ENCODE measurements at places on chromosomes 7 and 10.

DNA sequence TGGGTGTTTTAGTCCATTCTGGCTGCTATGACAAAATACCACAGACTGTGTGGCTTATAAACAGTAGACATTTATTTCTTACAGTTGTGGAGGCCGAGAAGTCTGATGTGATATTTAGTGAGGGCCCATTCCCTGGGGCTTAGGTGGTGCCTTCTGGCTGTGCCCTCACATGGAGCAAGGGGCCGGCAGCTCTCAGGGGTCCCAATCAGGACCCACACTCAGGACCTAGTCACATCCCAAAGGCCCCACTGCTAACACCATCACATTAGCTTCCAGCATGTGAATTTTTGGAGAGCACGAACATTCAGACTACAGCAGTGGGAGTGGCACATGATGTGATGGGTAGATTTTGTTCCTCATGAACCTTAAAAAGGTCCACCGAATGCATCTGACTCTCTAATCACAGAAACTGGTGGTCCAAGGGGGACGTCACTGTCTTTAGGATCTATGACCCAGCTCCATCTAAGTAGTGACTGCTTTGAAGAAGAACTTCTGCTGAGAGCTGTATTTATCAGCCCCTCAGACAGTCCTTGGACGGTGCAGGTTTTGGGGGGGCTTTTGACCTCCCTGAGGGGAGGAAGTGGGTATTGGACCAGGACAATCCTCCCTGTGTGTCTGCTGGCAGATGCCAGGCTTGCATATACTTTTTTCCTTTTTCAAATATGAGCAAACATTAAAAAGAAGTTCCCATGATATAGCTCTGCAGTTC is 154.5 kb upstream of the ZNF32 start:
- DNase-seq, result no peak

DNA sequence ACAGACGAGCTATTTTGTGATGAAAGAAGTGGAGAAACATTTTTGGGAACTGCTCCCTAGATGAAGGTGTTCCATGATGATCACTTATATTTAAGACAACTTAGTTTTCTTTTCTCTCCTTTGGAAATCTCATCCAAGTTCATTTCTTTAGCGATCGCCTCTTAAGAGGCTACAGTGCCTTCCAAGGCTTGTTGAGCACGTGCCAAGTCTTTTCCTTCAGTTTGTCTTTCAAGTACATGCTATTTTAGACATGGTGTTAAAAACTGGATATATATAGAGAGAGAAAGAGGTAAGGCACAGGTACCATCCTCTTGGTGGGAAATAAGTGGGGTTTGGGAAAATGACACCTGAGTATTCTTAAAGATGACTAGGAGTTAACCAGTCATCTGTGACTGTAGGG is 2.7 kb downstream of the ADK start:
- no peak for DNase-seq

DNA sequence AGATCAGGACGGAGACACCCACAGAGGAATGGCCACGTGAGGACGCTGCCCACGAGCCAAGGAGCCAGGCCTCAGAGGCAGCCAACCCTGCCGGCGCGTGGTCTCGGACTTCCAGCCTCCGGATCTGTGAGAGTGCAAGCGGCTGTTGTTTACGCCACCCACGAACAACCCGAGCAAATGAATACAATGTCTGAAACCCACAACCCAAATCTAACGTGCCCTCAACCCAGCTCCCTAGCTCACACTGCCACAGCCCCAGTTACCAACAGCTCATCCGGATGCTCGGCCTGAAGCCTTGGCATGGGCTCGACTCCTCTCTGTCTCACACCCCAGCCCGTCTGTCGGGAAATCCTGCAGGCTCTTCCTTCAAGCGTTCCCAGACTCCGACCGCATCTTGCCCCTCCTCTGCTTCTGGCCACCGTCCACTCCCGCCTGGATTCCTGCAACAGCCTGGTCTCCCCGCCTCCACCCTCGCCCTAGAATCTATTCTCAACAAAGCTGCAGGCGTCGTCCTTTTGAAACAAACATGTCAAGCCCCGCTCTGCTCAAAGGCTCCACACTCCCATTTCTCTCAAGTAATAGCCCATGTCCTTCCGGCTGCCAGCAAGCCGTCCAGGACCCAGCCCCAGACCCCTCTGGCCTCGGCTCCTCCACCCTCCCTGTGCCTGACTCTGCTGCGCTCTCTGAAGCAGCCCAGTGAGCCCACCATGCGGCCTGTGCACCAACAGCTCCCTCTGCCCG is 35.3 kb downstream of the STK32C start:
- DNase-seq, result no peak

DNA sequence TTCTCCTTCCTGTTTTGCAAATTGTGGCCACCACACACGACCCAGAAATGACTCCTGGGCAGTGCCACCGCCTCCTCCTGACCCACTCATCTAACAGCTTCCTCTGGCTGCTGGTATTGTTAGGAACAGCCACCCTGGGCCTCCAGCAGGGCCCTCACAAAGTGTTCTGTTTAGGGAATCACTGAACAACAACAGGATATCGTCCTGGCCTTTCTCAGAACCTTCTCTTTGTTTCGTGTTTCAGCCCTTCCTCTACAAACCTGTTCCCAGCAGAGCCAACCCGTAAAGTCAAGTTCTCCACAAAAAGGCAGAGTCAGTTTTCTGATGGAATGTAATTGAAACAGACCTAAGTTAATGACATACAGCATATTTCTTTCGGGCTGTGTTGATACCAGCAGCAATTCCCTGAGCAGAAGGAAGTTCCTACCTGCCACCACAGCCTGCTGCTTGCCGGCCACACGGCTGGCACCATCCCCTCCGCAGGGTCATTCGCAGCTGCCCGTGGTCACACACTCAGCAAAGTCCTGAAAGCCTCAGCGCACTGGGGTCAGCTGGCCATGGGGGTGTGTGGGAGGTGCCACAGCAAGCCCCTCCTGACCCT is 91.7 kb upstream of the PITRM1 start:
- DNase-seq, result no peak

DNA sequence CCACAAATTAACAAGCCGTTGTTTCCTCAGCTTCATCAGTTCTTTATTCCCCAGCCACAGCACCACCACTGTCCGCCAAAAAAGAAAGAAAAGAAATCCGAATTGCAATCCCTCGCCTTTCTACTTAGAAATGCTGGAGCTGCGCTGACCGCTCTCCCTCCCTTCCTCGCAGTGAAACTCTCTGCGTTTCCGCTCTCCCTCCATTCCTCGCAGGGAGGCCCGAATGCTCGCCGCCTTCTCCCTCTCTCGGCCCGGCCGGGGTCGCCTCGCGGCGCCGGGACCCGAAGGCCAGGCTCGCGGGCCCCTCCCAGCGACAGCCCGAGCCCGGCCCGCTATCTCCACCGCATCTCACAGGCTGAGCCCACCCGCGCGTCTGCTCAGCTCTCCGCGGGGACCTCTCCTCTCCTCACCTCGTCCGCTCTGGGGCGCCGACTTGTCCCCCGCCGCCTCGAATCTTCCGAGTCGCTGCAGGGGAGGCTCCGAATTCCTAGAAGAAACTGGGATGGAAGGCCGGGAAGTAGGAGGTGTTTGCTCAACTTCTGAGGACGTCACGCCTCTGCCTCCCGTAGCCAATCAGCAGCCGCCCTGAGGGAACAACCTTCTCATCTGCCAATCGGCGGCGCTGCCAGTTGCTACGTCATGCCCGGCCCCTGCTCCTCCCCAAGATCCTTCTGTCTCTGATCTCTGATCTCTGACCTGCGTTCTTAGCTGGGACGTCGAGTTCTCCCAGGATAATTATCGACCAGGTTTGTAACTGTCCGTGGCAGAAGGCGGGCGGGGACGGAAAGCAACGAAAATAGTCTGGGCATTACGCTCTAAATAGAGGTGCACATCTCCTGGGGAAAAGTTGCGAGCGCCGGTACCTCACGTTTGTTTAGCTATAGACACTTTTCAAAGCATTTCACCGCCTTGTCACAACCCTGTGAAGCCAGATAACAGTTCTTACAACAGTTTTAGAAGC is at the start of gene AASS:
AASS (minus strand) TSS at position 499 of the 961 bp plus-strand sequence. CDS start 10,523 bp downstream, outside the sequence.
- DNase-seq, result peak; percentile 62

DNA sequence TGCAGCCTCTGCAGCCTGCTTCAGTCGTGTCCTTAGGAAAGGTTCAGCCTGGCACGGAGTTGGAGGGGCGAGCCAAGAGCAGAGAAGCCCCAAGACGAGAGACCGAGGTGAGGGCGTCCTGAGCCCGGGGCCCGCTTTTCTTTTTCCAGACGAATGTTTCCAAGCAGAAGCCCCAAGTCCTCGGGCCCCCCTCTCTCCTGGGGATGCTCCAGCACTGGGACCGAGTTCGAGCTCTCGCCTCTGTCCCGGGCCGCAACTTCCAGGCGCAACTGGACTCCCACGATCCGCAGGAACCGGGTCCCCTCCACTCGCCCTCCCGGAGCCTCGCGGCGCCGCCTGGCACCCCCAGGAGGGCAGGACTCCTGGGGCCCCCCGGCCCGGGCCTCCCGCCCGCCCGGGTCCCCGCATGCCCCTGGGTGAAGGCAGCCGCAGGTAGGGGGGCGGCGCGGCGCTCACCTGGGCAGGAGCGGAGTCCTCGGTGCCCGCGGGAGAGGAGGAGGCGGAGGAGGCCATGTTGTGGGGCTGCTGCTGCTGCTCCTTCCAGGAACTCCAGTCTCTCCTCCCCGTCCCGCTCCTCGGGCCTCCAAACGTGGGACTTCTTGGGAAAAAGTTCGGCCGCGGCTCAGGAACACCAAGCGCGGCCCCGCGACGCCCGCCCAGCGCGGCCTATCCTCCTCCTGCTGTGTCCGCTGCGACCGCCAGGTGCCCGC is 45.3 kb upstream of the CDK1 start:
- no peak for DNase-seq

DNA sequence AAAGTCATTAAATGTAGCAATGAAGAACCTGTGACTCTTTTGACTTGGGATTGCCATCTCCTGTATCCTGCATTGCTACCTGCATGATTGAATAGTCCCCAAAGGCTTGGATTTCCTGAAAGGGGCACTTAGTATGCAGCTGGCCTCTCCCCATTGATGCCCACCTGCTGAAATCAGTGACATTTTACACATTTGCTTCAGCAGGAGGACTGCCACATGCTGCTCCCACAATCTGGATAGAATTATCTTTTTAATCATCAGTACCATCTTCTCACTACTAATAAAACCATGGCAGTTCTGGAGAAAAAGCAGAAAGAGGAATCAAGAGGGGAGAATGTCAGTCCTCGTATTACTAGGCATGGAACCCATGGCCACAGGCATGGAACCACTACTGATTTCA is 67.8 kb downstream of the SLC13A1 start:
- DNase-seq, result no peak

GRCh38 chr7:76998285-76998589 is 33.9 kb downstream of the SPDYE17 start:
- DNase-seq, result no peak

DNA sequence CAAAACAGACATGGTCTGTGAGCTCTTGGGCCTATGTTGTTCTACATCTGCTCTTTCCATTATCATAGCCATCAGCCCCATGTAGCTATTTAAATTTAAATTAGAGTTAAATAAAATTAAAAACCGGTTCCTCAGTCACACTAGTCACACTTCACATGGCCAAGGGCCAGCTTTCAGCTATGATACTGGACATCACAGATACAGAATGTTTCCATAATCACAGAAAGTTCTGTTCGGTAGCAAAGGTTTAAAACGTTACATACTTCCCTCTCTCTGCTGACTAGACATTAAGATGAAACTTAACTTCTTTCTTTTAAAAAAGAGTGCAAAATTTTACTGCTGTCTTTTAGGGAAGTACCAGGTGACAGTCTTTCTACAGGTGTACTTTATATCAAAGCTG is 43.0 kb downstream of the SRPK2 start:
- no peak for DNase-seq

- DNase-seq, result no peak
These were observed 161.8 kb upstream of the MTPN start for GRCh38 chr7:136138991-136139390.

GRCh38 chr10:6951732-6952131 is 371.7 kb upstream of the PRKCQ start:
- DNase-seq, result no peak

- DNase-seq, result no peak
These were observed 3.9 kb upstream of the INPP5A start for GRCh38 chr10:132533571-132534260.

GRCh38 chr10:113627836-113628235 is 36.0 kb downstream of the NRAP start:
- DNase-seq, result no peak

DNA sequence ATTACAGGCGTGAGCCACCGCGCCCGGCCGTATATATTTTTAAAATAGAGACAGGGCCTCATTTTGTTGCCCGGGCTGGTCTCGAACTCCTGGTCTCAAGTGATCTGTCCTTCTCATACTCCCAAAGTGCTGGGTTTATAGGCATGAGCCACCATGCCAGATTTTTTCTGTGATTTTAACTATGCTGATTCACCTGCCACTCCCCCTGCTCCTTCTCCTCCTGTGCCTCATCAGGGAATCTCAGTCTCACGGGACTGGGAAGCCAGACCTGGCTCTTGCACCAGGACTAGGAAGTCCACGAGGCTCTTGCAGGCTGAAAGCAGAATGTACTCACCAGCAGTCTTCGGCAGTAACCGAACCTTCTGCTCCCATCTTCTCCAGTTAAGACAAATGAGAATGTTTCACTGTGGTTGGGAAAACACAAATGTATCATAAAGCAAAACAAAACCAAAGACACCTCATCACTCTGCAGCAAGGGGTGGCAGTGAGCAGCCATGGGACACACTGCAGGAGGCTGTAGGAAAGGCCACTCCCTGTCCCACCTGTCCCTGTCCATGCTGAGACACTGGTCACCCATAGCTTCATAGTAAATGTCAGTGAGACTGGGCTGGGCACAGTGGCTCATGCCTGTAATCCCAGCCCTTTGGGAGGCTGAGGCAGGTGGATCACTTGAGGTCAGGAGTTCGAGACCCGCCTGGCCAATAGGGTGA is 78.7 kb upstream of the MKRN1 start:
- no peak for DNase-seq

- no peak for DNase-seq
These were observed 117.9 kb downstream of the NPY start for GRCh38 chr7:24401628-24402593.

GRCh38 chr10:109957092-109957797 is 33.9 kb upstream of the XPNPEP1 start:
- DNase-seq, result no peak

GRCh38 chr7:149620961-149621360 is 123.4 kb upstream of the ZNF746 start:
- DNase-seq, result no peak

DNA sequence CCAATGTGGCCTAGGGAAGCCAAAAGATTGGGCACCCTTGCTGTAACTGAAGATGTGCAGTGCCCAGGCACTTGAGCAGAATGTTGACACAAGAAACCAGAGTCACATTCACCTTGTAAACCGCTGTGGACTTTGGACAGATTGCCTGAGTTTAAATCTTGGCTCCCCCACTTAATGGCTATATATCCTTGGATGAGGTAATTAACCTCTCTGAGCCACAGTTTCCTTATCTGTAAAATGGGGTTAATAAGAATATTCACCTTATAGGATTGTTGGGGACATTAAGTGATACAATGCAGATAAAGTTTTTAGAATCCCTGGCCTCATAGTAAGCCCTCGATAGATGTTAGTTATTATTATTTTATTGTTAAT is 331.0 kb downstream of the LRMDA start:
- DNase-seq, result no peak

GRCh38 chr7:38773430-38773829 is 135.6 kb downstream of the VPS41 start:
- no peak for DNase-seq

- no peak for DNase-seq
These were observed 78.8 kb downstream of the MTPAP start for GRCh38 chr10:30270247-30270646.

All from NCI-H2081 treated with DMSO at 0.1 percent for 48 hours (cell line).